Stimulated activated CD4-positive, alpha-beta T cell treated with anti-CD3 and anti-CD28 coated beads, Interleukin-1b, Interleukin-23, amount 100 ng/mL, for 1 hour (primary cell): ENCODE measurements at places on chromosomes 12 and 14.

- DNase-seq = no peak
These were observed 18.0 kb upstream of the DYRK2 start for GRCh38 chr12:67630373-67631088.

GRCh38 chr12:121649819-121650353, 19.6 kb downstream of the MORN3 start:
- DNase-seq = no peak

DNA sequence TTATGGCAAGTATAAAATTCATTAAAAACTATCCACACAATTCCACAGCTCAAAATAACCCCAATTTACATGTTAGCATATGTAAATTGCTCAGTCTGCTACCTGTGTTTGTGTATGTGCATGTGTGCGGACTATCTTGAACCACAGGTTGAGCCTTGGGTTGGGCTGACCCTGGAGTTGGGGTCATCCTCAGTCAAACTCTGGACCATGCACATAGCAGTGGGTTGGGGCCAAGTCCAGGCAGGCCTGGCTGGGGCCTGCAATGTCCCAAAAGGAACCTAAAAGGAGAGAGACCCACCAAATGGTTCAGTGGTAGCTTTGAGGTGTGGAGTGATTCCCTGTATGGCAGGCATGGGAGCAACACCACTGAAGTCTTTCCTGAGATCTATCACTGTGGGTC, 156.1 kb downstream of the FOXN3 start:
- no peak for DNase-seq

- DNase-seq = no peak
These were observed 116.4 kb downstream of the SLC38A1 start for GRCh38 chr12:46152456-46152855.

GRCh38 chr14:21382095-21382494, 1.7 kb downstream of the SUPT16H start:
- no peak for DNase-seq

GRCh38 chr14:100440207-100440631, 117.1 kb downstream of the SLC25A47 start:
- DNase-seq = no peak

GRCh38 chr14:97109234-97109633, 312.1 kb downstream of the VRK1 start:
- no peak for DNase-seq

GRCh38 chr14:34452258-34452822, 9.7 kb downstream of the SPTSSA start:
- no peak for DNase-seq

DNA sequence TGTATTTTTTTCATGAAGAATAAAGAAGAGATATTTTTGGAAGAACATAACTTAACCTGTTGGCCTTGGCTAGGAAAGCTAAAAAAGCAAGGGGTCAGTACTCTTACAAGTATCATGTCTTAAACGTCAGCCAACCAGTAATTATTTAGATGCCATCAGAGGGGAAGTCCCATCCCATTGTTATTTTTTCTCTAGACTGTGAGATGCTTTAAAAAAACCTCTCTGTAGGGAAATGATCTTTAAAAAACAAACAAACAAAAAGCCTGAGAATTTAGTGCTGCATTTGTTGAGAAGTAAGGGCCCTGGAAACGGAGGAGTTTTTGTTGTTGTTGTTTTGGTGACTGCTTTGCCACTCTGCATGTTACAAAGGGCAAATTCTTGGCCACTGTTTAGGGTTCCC, 474.0 kb downstream of the ZFP36L1 start:
- no peak for DNase-seq

DNA sequence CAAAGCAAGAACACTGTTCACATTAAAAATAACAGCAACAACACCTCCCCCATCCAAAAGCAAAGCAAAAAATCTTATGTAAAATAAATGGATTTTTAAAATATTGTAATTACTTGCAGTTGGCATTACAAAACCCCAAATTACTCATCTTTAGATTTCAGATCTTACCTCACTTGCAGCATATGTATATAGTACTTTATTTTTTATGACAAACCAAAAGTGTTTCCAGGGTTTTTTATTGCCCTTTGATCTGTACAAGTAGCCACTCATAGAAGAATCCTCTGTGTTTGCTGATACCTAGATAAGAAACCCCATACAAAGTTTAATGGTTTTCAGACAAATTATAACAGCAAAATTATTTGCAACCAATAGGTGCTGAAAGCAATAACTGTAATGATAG, 12.2 kb upstream of the NR2C1 start:
- no peak for DNase-seq

DNA sequence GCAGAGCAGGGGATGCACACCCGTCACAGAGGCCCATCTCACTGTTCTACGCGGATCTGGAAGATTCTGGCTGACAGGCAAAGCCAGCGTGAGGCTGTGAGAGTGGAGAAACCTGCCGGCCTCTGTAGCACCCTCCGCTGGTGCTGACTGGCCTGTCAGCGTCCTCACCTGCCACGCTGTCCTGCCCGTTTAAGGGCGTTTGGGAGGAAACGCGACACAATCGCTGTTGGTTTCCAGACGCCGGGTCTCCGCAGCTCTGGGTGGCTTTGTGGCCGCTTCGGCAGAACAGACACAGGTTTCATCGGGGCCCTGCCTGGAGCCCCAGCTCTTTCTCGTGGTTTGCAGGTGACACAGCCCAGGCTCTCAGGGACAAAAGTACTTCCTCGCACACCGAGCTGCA, 70.6 kb downstream of the NOC4L start:
- DNase-seq = no peak

DNA sequence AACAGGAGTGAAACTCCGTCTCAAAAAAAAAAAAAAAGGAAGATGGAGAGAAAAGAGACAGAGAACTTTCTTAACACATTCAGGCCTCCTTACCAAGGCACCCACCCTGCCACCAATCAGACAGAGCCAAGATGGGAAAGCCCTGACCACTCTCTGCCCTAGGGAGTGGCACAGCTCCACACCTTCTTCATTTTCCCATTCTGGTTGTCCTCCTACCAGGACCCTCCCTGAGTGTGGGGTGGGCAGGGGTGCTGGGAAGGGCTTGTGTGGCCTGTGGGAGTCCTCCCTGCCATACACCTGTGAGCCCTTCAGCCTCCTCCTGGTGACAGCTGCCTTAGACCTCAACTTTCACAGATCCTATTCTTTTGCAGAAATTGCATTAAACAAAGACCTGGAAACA, 513.6 kb downstream of the BCL11B start:
- no peak for DNase-seq

DNA sequence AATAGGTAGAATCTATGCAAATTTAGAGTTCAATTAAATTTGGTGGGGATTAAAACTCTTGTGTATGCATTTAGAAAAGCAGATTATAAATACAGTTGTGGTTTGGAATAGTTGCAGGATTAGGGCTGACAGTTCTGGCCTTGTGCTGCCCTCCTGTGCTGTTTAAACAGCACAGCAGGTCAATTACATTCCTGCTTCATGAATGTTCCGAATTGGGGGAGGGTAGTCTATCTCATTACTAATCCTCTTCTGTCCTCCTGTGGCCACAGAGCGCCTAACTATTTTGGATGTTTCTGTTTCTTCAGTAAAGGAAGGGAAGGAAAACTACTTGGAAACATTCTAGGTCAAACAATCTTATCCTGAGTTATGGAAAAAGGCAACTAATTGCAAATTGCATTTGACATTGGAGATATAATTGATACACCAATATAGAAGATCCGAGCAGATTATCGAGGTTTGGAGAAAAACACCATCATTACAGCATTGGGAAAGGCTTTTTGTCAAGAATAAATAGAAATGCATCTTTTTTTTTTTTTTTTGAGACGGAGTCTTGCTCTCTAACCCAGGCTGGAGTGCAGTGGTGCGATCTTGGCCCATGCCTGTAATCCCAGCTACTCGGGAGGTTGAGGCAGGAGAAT, 8.7 kb upstream of the GPR19 start:
- no peak for DNase-seq

DNA sequence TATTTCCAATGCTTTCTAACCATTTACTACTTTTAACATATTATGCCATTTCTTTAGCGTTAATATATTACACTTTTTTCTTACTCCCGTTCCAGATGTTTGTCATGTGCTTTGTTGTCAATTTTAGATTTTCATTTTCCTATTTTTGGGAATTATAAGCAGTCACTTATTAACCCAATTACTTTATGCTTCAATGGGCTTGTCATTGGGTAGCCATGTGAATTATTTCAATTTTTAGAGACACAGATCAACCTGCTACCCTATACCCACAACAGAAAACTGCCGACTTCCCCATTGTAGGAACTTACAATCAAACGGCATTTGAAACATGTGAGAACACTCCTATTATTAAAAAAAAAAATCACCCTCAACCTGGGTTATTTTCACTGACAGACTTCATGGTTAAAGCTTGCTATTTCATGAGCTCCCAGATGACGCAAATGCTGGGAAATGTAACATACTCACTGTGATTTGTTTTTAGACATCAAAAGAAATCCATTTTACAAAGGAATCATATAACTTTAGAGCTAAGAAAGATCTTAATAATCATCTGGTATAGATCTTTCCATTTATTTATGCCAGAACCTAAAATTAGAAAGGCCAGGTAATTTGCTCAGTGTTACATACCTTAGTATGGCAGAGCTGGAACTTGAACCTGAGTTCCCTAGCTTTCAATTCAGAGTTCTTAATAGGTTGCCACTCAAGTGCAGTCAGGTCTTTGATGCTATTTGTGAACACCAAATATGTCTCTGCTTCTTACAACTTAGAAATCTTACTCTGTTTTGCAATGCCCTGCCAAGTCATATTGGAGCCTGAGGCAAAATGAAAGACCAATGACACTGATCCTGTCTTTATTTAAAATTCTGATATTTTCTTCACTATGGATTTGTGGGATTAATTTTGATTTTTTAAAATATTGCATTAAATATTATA, 340.4 kb downstream of the RAD51B start:
- DNase-seq = no peak

DNA sequence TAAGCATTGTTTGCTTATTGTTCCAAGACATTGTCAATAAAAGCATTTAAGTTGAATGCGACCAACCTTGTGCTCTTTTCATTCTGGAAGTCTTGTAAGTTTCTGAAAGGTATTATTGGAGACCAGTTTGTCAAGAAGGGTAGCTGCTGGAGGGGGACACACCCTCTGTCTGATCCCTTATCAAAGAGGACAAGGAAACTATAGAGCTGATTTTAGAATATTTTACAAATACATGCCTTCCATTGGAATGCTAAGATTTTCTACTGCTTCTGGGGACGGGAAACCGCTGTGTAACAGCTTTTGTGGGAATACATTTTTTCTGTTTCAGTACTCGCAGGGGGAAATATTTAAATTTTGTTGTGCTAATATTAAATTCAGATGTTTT, 3.5 kb downstream of the FOS start:
- DNase-seq = no peak
